Breast epithelium (tissue), 4 donors: ENCODE measurements at places on chromosomes 13 and 19.

- no peak for DNase-seq
Observed at GRCh38 chr19:46992699-46993535, 26.7 kb upstream of the NPAS1 start.

GRCh38 chr13:53142306-53142705, 113.7 kb downstream of the OLFM4 start:
- DNase-seq, result no peak

DNA sequence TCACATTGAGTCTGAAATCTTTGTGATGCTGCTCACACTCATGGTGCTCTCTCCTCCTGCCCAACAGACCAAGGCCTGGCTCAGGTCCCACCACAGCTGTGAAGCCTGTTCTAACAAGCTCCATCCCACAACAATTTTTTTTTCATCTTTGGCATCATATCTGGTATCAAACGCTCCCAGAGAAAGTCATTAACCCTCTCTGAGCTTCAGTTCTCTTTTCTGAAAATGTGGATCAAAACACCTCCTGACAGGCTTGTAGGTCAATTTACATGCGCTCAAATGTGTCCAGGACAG, 224.4 kb downstream of the LACC1 start:
- DNase-seq, result no peak

DNA sequence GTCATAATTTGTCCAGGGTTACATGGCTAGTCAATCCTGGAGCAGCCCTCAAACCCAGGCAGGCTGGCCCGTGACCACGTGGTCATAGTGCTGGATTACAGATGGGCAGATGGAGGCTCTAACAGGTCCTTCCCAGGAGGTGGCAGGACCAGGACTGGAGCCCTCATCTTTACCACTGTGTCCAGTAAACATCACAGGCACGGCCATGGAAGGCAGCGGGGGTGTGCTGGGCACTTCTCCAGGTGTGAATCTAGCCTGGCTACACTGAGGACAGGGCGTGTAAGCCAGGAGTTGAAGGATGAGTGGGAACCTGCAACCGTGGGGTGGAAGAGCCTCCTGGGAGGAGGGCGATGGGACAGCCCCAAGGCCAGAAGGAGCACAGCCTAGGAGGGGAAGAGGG, 6.1 kb downstream of the CIC start:
- DNase-seq, result no peak

- no peak for DNase-seq
Observed at GRCh38 chr19:46383846-46384245, 29.5 kb downstream of the CCDC8 start.

- no peak for DNase-seq
Observed at GRCh38 chr19:18969931-18970659, 29.1 kb upstream of the HOMER3 start.

DNA sequence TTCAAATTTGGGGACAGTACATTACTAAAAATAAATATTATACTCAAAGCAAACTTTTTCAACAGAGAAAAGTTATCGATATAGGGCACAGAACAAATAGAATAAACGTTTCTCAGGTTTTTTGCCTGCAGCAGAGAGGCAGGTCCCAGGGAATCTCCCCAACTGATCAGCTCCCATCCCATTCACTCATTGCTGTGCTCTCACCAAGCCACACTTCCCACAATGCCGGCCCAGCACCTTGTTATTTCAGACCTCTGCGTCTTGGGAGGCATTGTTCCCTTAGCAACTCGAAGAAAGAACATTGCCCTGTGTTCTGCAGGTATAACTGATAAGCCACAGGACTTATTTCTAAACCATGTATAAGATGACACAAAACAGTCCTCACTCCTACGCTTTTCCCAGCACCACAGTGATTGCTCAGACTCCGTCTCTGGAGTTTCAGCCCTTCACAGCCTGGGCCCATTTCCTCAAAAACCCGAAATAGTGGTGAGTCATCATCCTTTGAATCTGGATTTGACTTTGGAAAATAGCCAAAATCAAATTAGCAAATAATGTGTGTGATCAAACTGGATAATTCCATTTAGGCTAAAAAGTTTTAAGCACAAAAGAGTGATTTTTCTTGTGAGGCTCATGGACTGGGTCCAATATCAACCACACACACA, 100.4 kb downstream of the DCLK1 start:
- no peak for DNase-seq

DNA sequence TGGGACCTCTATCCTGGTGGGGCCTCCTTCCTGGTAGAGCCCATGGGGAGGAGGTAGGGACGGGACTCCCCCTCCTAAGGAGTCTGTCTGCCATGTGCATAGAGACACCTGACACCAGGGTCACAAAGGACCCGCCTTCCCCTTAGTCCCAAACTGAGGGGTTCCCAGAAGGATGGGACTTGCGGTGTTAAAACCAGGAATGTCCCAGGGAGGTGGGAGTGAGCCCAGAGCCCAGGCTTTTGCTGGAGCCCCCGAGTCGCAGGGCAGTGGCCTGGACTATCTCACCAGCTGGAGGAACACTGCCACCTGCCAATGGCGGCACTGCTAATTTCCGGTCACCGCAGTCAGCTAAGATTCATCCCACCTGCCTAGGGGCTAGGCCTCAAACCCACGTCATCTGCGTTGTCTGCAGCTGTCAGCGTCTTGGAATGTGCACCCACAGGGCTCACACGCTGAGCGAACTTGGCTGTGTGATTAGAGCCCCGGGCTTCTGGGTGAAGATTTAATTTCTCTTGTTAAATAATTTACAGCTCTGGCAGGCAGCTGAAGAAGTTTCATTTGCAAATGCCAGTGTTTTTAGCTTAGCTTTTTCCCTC, 31.9 kb upstream of the ATP11A start:
- peak; percentile 40 for DNase-seq

- no peak for DNase-seq
Observed at GRCh38 chr13:77391475-77391874, 64.6 kb upstream of the MYCBP2 start.

GRCh38 chr13:110367620-110368019, 60.5 kb downstream of the COL4A2 start:
- DNase-seq, result no peak

DNA sequence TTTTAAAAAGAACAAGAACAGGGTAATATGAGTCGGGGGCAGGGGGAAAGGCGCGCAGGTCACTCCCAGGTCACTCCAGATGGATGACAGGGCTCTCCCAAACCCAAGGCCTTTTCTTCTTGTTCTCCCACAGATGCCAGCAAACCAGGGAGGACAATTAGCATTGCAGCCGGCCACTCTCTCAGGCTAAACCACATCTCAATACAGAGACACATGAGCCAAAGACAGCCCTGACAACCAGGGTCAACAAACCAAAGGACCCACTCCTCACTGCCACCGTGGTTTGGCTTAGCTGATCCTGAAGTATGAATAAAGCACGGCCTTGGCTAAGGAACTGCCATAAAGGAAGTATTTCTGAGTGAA, 47.3 kb downstream of the LATS2 start:
- no peak for DNase-seq

- DNase-seq, result no peak
Observed at GRCh38 chr13:75309981-75310580, 171.9 kb downstream of the TBC1D4 start.

- DNase-seq, result no peak
Observed at GRCh38 chr13:37878921-37879320, 9.3 kb upstream of the TRPC4 start.

DNA sequence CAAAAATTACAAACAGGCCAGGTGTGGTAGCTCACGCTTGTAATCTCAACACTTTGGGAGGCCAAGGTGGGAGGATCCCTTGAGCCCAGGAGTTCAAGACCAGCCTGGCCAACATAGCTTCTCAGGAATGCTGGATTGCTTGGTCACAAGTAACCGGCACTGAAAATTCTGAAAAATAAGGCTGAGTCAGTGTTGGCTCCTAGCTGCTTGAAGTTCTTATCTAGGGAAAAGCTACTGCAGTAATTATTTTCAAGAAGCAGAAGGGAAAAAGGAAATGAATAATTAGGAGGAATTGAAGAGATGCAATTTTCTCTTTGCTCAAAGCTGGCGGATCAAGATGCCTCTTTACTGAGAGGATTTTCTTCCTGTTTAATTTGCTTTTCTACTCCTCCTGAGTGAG, 75.0 kb upstream of the GTF3A start:
- DNase-seq, result no peak

DNA sequence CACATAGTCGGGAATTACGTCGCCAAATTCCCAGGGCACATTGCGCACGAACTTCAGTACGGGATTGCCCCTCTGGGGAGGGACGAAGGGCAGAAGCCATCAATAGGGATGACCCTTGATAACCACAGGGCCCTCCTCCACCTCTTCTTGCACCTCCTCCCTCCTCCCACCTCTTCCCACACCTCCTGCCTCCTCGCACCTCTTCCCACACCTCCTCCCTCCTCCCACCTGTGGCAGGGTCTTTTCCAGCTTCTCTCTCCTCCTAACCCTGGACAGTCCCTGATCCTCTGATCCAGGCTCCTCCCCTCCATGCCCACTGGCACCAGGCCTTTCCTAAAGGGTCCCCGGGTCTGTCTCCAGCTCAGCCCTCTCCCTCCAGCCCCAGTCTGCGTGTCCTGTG, 3.4 kb downstream of the ERCC1 start:
- no peak for DNase-seq

GRCh38 chr13:112246731-112247470, 129.3 kb upstream of the SPACA7 start:
- no peak for DNase-seq

DNA sequence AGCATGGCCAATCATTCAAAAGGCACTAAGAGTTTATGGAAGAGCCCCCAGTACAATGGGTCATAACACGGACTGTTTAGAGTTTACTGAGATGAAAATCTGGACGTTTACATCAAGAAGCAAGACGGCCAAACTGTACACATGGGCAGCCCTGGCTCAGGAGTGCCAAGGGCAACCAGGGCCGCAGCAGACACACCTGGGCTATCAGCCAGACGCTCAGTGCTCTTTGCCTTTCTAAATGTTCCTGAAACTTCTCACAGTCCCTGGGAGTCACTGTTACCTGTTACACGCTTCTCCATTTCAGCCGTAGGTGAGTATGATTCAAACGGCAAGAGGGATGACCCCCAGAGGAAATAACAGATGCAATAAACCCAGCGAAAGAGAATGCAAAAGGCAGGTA, 64.5 kb downstream of the ABCC4 start:
- DNase-seq, result no peak
